Activated CD4-positive, alpha-beta T cell treated with anti-CD3 and anti-CD28 coated beads, Interleukin-2, amount 50 U/mL, for 48 hours (primary cell): ENCODE measurements at places on chromosomes 13 and 19.

GRCh38 chr13:36796052-36796451 is 23.0 kb upstream of the RFXAP start:
- DNase-seq: no peak

- no peak for DNase-seq
These were observed 16.2 kb upstream of the ZNF544 start for GRCh38 chr19:58212336-58213074.

DNA sequence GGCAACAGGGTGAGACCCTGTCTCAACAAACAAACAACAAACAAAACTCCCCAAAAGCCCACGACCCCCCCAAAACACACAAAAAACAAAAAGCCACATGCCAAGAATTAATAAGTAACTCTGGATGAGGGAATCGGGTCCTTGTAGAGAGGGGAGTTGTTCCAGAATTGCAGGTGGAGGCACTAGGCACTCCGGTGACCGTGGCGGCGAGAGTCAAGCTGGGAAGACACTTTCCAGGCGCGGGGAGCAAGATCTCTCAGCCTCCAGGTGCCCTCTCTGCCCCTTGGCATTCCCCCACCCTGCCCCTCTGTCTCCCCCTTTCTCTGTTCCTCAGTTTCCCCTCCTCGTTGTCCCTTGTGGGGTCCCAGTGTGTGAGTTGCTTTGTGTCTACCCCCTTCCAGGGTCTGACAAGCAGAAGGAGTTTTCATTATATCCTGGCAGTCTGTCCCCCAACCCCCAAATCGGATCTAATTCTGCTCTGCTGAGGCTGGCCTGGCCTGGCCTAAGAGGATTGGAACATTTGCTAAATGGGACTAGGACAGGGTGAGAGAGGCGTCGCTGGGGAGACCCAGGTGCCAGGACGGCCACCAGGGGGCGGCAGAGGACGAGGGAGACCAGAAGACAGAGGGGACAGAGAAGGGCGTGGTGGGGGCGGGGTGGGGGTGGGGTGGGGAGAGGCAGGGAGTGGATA is 8.3 kb upstream of the CRX start:
- peak; percentile 86 for DNase-seq

GRCh38 chr19:5165697-5166019 is 175.0 kb downstream of the PTPRS start:
- DNase-seq: no peak

DNA sequence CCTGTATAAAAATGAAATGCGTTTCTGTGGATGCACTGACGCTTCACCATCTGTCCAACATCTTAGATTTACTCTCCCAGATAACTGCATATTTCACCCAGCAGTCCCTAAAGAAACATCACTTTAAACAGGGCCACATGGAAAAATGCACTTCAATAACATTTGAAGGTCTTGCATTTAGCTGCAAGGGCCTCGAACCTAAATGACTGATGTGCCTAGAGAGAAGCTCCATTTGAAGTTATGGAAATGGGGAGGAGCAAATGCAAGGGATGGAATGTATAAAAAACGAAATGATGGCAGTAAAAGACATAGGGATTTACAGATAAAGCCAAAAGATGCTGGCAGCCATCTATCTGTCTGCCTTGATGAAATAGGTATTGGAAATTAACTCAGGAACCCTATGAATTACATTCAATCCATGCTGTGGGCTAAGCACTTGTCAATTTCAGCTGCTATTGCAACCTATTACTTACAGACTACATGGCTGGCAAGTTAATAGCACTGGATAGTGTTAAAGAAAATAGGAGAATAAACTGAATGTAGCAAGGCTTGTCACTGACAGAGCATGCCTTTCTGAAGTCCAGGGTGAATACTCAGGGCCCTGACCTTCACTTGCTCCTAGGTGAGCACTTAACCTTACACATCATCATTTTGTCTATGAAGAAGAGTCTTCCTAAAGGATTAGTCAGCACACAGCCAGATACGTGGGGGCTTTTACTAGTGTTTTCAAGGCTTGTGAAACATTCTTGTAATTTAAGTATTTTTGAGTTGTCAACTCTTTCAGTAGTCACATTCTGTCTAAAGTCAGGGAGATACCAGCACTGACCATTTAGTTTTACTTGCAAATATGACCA is 963.4 kb downstream of the PCDH17 start:
- DNase-seq: no peak

DNA sequence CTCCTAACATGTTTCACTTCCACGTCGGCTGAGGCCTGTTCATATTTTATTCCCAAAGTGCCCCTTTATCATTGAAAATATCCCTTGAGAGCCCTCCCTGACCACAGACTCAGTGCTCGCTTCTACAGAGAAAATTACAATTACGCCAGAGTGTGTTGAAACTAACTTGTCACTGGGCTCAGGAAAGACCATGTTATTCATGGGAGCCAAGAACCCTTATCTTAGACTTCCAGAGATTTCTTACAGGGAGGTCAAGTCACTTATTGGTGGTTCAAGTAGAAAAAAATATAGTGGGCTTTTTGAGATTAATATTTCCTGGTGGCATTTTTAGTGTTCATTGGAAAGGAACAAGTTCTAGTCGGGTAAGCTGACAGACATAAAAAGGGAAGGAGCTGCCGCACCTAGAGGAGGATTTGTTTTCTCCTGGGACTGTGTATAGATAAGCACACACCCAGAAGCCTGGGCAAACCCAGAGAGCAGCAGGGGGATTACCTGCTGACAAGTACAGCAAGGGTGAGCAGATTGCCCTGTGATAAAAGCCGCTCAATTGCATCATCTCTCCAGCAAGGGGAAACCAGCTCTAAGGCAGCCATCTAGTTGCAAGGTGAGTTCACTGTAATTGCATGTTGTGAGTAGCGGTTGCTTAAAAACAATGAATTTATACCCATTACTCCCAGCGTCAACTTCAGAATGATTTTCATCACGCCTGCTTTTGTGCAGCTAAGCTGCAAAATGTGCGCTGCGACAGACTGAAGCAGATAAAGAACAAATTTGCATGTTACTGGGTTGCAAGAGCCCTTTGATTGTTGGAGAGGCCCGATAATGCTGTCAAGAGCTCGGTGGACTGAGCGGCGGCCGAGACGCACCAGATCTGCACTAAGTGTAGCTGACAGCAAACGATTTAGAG is 46.2 kb downstream of the DCT start:
- peak; percentile 13 for DNase-seq

DNA sequence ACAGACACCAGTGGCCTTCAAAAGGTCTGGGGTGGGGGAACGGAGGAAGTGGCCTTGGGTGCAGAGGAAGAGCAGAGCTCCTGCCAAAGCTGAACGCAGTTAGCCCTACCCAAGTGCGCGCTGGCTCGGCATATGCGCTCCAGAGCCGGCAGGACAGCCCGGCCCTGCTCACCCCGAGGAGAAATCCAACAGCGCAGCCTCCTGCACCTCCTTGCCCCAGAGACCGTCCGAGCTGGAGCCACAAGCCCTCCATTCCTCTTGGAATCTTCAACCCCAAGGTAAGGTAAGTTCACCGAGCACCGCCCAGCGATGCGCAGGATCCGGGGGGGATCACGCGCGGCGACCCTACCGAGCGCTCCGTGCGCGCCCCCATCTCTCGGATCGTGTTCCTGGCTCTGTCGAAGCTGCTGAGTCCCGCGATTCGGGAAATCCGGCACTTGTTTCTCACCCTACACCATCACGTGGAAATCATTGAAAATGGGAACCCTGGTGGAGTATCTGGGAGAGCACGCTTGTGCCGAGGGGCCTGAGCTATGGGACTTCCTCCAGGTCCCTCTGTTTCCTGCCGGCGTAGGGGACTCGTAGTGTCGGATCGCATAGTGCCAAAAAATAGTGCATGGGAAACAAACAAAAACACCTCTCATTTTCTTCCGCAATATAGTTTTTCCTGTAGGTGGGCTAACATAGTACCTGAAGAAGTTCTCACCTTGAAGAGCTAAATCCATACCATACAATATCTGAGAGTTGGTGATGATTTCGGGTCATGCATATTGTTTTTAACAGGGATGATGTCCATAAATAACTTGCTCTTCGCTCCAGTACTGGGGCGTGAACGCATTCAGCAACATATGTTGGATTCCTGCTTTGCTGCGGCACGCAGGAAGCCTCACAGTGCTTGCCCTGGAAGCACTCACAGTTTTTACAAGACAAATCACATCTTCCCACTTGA is 9.3 kb downstream of the PDX1 start:
- DNase-seq: no peak

- DNase-seq: no peak
These were observed 150.6 kb upstream of the RNF113B start for GRCh38 chr13:98327371-98328270.

- peak; percentile 95 for DNase-seq
These were observed 5.3 kb downstream of the DHPS start for GRCh38 chr19:12676384-12676792.

DNA sequence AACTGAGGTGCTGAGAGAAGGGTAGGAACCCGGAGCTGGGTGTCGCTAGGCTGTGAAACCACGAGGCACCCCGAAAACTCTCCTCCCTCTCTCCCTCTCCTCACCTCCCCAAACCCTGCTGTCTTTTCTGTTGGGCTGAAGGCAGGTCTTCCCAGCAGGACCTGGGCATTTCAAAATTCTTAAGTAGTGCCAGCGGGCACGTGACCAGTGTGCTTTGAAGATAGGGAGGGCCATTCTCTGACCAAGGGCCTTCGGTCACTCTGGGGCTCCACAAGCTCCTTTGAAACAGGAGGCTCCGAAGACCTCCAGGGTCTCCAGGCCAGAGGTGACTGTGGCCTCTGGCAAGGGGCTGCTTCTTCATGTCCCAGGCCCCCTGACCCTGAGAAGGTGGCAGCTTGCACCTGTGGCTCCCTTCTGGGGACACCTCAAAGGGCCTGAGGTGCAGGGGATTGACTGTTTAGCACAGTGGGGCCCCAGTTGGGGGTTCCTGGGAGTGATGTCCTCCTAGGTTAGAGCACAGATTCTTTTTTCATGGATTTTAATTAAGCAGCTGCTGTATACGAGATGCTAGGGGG is 48.3 kb downstream of the DNM2 start:
- DNase-seq: no peak

GRCh38 chr19:13748169-13748828 is 16.0 kb upstream of the MRI1 start:
- peak; percentile 27 for DNase-seq

GRCh38 chr13:26820871-26821270 is 60.3 kb upstream of the GPR12 start:
- DNase-seq: no peak

- no peak for DNase-seq
These were observed 1.3 kb downstream of the TSKS start for GRCh38 chr19:49761625-49762311.

DNA sequence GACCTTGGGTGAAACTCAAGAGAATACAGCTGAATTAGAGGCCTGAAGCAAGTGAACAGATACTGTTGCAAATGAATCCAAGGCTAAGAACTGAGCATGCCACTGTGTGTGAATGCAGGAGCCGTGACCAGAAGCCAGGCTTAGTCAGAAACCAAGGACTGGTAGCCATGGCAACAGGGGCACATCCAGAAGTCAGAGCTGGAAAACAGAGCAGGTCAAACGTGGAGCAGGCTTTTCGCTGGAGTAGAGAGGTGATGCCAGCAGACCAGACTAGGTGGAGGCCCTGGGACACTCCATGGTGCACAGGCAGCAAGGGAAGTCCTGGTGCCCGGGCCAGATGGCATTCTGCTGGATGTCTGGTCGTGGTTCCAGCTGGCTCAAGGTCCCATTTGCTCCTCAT is 564.1 kb downstream of the PCDH9 start:
- no peak for DNase-seq

DNA sequence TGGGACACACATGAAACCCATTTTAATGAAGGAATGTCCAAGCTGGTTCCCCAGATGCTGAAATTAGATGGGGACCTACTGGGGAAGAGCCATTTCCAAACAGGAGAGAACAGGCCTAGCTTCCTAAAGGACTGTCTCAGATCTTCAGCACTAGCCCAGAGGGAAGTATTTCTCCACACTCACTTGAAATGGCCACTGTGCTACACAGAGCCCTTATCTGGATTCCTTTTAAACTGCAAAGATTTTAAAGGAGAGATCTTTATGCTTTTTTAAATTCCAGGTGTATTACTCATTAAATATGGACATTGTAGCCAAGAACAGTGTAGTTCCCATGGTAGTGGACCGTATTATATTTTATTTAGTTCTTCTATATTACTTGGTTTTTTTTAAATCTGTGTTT is 255.3 kb downstream of the SHISA2 start:
- DNase-seq: no peak

DNA sequence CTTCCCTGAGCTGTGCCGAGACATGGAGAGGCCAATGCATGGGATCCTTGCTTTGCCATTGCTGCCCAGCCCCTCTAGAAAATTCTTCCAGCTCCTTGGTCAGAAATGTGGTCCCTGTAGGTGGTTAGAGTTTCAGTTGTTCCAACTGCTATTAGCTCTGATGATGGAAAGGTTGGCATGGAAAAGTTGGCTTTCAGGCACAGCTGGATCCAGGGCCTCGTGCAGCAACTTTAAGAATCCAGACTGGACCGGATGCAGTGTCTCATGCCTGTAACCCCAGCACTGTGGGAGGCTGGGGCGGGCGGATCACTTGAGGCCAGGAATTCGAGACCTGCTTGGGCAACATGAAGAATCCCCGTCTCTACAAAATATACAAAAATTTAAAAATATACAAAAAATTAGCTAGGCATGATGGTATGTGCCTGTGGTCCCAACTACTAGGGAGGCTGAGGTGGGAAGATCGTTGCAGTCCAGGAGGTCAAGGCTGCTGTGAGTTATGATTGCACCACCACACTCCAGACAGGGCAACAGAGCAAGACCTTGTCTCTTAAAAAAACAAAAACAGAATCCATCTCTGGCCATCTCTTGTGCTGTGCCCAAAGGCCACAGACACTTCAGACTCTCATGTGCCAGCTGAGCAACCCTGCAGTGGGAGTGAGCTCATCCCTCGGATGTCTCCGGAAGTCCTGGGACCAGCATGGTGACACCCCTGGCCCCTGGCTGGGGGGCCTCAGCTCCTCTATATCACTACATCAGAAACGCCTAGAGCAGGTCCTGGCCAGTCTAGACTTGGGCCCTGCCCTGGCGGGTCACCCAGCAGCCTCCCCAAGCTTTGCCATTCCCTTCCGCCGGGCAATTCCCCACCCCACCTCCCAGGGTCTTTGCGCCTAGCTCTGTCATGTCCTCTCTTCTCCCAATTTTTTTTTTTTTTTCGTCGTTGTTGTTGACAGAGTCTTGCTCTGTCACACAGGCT is 16.8 kb downstream of the MEX3D start:
- DNase-seq: no peak
